ENCODE measurements at places on chromosomes 5 and 9.

DNA sequence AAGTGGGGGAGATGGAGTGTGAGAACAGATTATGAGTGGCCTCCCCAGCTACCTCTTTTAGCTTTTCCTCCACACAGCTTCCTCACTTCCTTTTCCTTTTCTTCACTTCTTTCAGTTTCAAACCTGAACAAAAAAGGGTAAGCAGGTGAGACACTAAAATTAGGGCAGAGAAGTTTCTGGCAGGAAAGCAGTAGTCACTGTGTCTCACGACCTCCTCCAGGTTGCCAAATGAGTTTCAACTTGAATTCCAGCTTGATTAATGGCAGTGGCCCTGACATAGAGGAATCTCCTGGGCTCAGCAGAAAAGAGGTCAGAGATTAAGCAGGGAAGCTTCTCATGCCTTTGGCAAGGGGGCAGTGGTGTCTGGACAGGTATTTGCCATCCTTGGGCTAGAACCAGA is 63.7 kb upstream of the SPINK5 start:
- no peak for DNase-seq

GRCh38 chr9:82369251-82369945 is 380.8 kb downstream of the SPATA31D1 start:
- DNase-seq: no peak

- no peak for DNase-seq
These were observed 51.5 kb upstream of the HSPB3 start for GRCh38 chr5:54403885-54404416.

GRCh38 chr9:16236311-16236710 is 634.2 kb downstream of the BNC2 start:
- no peak for DNase-seq

DNA sequence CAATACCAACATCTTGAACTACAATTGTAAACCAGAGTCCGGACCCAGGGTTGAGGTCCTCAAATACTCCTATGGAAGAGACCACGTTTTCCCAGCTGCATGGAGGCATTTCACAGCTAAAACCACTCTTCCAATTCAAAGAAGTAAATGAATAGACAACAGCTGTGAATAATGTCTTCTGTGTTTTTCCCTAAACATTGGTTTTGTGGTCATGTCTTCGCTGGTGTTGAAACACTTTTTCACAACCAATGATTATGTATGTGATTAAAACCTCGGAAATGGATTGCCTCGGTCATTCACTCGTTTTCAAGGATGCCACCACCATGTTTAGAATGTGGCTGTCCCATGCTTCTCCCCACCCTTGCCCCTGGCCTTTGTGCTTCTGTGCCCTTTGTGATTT is 9.4 kb upstream of the TENT4A start:
- no peak for DNase-seq

DNA sequence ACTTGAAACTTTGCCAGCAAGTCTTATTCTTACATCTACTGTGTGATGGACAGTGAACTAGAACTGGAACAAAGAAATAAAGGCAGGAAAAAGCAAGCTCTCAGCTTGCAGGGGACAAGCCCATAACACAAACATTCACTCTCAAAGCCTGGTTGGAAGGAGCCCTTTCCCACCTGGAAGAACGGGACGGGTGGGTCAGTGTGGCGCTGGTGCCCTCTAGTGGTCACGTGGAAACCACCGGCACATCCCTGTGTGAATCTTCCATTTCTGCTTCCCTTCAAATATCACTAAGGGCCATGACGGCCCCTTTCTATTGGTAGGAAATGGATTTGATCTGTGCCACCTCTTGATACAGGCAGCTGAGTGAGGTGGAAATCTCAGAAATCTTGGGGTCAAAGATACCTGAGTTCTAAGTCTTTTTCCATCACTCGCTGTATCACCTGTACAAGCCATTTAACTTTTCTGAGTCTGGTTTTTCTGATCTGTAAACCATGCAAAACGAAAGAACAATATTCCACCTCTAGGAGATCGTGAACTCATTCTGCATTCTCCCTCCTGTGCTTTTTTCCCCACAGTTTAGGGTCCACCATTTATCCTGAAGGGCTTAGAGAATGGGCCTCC is 211.6 kb downstream of the MSX2 start:
- no peak for DNase-seq
